CD4-positive, alpha-beta T cell treated with Interleukin-12 subunit alpha and Interleukin-12 subunit beta, for 1 hour (primary cell): ENCODE measurements at places on chromosomes 2 and 18.

DNA sequence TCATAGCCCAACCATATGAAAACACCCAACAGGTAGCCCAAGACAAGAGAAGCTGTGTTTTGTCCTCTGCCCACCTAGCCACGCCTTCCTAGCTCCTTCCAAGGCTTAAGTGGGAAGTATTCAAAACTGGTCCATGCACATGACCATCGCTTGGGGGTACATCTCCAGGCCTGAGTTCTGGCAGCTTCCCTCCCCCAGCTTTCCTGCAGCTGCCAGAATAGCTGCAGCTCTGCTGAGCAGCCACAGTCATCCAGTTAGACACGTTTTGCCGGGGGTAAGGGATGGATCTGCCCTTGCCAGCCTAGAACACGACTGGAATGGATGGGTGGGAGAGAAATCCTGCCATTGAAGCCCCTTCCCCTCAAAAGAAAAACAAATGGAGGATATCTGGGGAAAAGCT lies 166.8 kb downstream of the NRP2 start:
- no peak for DNase-seq

- DNase-seq: peak; percentile 71
Measured at GRCh38 chr2:151637271-151637781, 97.0 kb downstream of the NEB start.

GRCh38 chr2:240309214-240309613 lies 126.2 kb upstream of the GPC1 start:
- no peak for DNase-seq

DNA sequence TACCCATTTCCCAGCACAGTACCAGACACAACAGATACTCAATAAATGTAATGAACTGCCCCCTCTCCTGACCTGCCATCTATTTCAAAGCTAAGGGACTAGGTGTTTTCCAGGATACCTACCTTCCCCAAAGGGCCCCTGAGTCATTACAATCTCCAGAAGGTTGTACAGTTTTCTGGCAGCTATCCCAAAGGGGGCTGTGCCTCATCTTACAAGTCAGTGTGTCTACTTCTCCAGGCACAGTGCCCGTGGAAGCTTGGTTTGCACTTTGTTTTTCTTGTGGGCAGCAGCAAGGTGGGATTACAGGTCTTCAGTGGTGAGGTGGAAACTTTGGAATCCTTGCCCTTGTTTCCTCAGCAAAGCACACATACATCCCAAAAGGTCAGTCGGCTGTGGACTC lies 62.8 kb upstream of the CYP26B1 start:
- no peak for DNase-seq

- no peak for DNase-seq
Measured at GRCh38 chr2:147679191-147679954, 165.5 kb upstream of the ACVR2A start.

GRCh38 chr18:13440277-13441248 lies 222.0 kb downstream of the LDLRAD4 start:
- DNase-seq: no peak

DNA sequence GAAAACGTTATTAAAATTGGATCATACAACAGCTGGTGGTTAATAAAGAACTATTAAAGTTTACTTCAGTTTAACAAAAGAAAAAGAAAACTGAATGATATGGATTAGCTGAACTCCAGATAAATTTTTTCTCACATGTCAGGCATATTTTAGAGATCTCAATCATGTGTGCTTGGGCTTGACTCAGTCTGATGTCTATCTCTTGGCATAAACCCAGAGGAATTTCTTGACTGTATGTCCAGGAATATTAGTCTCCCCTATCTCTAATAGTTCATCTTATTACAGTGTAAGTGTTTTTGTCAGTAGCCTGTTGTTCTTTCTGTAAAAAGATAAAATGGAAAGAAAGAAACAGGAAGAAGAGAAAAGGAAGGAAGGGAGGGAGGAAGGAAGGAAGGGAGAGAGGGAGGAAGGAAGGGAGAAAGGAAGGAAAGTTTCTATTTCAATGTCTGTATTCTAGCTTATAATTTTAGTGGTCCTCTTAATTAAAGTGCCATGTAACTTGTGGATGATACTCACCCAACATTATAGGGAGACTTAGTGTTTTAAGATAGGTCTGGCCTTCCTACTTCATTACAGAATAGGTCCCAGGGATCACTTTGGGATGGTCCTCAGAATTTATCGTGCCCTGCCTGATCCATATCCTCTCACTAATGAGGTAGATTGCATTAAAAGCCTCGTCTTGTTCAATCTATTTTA lies 99.7 kb upstream of the UGP2 start:
- DNase-seq: no peak

DNA sequence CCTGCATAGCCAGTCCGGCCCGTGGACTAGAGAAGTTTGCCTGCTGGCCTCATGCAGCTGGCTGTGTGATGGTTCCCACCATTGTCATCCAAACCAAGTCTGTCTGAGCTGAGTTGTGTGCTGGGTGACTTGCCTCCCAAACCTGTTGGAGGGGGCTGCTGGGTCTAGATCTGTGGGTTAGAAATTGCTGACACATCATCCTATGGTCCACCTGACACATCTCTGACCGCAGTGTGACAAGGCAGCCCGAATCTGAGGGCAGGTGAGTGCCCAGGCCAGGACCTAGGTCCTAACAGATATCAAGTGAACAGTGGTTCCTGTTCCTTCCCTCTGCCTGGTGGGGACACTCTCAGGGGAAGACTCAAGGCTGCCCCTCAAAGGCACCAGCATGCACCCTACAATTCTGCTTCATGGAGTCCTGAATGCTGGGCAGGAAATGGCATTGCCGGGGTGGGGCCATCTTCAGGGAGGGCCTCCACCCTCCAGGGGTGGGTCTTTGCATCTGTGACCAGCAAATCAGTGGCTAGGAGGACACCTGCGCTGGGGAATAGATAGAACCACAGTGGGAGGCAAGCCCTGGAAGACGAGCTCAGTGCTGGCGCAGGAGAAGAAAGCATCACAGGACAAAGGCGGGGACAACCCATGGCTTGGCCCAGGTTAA lies 117.9 kb upstream of the ID2 start:
- DNase-seq: no peak

DNA sequence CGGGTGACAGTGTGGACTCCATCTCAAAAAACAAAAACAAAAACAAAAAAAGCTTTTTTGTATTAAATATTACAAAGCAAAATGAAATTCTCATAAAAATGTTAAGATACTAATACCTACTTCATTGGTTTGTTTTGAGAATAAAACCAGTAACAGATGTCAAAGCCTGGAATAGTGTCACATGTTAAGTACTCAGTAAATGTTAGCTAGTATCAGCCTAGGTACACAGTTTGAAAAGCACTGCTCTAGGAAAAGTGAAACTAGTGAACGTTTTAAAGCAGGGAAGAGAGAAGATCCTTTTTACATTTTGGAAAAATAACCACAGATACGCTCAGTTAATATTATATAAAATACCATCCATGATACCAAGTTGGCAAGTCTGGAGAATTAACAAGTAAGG lies 37.1 kb upstream of the ADAM17 start:
- DNase-seq: no peak

DNA sequence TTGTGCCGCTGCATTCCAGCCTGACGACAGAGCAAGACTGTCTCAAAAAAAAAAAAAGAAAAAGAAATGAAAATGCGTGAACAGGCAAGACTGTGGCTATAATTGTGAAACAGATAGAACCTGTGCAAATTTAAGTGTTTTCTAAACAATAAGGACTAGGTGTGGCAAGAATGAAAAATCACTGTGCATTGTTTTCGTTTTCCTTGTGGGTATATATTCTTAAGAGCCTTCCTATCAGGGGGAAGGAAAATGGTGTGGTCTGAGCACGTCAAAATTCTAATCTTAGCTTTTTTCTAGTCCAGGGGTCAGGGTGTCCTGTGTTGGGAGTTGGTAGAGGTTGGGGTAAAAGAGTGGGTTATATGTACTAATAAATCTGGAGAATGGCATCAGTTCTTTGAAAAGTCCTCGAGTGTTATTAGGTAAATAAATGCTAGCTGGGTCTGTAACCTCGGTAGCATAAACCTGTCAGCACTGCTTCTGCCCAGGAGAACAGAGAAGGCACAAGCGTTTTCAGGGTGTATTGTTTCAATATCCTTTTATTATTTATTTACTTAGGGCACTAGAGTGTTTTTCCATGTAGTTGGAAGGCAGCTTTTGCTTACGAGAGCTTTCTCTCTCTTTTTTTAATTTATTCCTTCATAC lies 11.6 kb downstream of the ATP6V1C2 start:
- no peak for DNase-seq

DNA sequence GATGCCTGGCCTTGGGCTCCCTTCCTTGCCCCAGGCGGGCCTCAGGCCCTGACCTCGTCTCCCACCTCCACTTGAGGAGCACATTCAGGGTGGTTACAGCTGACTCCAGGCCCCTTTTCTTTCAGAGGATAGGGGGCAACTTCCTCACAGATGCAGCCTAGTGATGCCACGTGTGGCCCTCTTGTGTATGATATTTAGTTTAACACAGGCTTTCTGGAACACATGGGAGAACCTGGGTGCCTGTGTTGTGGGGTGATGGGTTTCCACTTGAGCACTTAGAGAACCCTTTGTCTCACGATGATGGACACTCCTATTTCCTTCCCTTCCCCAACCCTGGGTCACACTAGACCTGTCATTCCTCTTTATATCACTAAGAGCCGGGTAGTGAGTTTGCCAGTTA lies 6.8 kb upstream of the KCNS3 start:
- no peak for DNase-seq

DNA sequence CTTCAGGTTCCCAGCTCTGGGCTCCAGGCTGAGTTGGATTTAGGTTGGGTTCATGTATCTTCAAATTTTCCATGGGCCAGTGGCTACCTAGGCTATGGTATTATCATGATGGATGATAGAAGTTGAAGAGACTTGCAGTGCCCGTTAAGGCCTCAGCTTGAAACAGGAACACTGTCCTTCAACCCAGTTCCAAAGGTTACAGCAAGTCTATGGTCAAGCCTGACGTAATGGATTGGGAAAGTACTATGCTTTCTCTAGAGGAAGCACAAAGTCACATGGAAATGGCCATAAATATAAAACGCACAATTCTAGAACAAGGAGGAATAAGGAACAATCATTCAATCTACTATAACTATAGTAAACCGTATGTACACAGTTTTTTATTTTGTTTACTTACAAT lies 593.2 kb downstream of the ZEB2 start:
- no peak for DNase-seq

DNA sequence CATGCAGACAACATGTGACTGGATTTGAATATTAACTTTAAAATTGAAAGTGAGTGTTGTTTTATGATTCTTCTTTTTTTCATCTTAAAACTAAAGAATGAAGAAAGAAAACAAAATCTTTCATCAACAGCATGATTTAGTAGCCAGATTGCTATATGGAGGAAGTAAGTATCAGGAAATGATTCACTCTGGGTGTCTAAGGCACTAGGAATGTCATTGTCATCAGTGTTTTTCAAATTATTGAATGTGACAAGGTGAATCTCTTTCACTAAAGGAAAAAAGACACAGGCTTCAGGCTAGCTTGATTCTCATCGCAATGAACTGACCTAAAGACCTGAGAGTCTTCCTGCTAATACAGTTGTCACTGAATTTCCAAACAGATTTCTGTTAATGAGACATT lies 430.1 kb downstream of the FBXO15 start:
- DNase-seq: no peak

- DNase-seq: peak; percentile 92
Measured at GRCh38 chr2:136118819-136119716, 1.1 kb upstream of the CXCR4 start.

DNA sequence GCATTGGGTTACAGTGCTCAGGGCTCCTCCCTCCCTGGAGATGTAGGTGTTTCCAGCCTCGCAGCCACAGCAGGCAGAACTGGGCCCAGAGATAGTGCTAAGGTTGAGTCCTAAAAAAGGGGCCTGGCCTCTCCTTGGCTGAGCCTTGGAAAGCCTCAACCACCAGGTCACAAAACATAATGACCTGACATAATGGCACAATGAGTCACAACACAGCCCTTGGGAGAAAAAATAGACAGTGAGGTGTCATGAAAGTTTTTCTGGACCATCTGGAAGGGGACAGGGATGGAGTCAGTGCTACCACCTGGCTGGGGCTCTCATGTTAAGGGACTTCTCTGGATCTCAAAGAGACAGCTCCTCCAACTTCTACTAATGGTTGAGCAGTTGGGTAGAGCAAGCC lies 92.4 kb upstream of the LCLAT1 start:
- DNase-seq: no peak

- no peak for DNase-seq
Measured at GRCh38 chr2:134586326-134586965, 132.4 kb downstream of the TMEM163 start.

- DNase-seq: no peak
Measured at GRCh38 chr18:75317703-75318102, 107.1 kb downstream of the TSHZ1 start.

GRCh38 chr18:58578321-58578720 lies 50.6 kb downstream of the ALPK2 start:
- no peak for DNase-seq

GRCh38 chr18:70446063-70446462 lies 157.2 kb downstream of the SOCS6 start:
- DNase-seq: no peak

- no peak for DNase-seq
Measured at GRCh38 chr2:235068701-235069100, 116.9 kb downstream of the SH3BP4 start.

GRCh38 chr2:61450144-61450543 lies 20.7 kb downstream of the USP34 start:
- peak; percentile 28 for DNase-seq

- DNase-seq: no peak
Measured at GRCh38 chr2:120347396-120348060, 1.6 kb downstream of the INHBB start.

GRCh38 chr2:163469561-163469962 lies 266.2 kb downstream of the FIGN start:
- DNase-seq: no peak

- DNase-seq: no peak
Measured at GRCh38 chr2:195548198-195548940, 108.7 kb upstream of the SLC39A10 start.

DNA sequence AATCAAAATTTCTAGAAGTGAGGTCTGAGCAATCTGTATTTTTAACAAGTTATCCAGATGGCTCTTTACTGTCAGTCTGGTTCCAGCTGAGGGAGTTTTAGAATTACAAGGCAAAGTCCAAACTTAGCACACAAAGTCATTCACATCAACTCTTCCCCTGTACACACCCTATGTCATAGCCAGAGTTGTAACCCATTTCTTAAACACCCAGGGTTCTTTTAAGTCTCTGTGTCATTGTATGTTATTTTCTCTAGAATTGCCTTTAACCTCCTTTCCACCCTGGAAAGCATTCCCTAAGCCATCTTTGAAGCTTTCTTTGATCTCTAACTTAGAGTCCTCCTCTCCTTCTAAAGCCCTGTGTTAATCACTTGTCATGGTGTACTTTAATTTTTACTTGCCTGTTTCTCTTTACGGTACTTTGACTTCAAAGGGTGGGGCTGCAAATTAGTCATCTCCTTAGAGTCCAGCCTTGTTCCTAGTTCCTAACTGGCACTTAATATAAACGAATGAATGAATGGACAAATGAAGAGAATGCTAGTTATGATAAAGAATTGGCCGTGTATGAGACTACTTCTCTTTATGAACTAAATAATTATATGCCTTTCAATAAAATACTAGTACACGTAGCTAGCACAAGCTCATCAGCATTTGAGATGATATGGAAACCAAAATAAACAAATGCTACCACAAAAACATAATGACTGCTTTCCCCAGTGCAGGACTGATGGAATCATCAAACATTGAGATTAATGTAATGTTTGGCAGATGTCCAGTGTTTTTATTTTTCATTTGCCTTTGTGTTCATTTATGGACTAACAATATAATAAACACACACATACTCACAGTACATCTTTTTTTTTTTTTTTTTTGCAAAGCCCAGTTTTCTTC lies 11.9 kb upstream of the ACTR3 start:
- no peak for DNase-seq
